ENCODE measurements at places on chromosomes 2 and 18.

GRCh38 chr2:5479265-5479928, 212.8 kb upstream of the SOX11 start:
- no peak for DNase-seq

DNA sequence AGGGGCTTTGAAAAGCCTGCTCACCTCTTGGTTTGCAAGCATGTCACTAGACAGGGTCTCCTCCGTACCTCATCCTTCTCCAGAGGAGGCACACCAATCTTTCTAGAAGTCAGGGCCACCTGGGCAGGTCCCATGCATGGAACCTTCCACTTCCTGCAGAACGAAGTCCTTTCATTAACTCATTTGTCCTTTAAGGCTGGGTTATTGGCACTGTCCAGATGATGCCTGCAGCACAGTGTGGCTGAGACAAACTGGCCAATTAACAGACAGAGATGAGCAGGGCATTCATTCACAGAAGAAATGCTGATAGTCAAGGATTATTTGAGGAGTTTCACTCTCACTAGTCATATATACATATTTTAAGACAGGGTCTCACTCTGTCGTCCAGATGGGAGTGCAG, 245.3 kb downstream of the TFCP2L1 start:
- DNase-seq, result no peak

DNA sequence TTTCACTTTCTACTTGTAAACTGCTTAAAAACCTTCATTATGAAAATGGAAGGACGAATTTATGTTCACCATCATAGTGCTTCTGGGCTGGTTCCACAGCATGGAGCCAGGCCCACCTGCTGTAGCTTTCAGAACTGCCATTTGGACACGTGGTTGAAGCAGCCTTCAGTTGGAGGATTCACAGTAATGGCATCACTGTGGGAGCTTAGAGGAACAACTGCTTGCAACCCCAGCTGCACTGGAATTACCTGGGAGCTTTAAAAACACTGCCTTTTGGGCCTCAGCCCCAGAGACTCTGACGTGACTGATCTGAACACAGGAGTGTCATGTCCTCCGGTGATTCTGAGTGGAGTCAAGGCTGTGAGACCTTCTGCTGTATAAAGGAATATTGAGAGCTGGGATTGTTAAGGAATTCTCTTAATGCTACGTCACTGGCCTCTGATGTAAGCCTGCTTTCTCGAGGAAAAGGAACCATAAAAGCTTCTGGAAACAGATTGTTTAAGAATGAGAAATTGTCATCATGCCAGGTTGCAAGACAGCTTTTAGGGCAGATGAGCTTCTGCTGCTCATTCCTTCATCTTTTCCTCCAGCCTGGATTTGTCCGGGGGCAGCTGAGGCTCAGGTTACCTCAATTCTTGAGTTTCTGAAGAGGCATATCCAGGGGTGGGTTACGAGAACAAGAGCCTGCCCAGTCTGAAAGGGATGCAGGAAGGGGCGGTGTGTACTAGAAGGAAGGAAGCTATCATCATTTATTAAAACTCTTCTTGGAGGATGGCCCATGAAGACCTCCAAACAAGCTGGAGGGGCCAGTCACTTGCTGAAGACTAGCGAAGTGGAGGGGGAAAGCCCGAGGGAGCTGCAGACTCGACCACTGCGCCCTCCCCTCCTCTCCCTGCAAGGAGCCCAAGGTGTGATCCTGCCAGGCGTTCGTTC, 1.3 kb upstream of the IL1R1 start:
- DNase-seq, result no peak

GRCh38 chr2:59622599-59623308, 930.7 kb downstream of the BCL11A start:
- no peak for DNase-seq

GRCh38 chr2:231646476-231646875, 53.8 kb downstream of the TEX44 start:
- no peak for DNase-seq

- DNase-seq, result no peak
These were observed 39.5 kb upstream of the DYNAP start for GRCh38 chr18:54551590-54551989.

GRCh38 chr2:38498045-38498481, 104.7 kb downstream of the HNRNPLL start:
- no peak for DNase-seq

- no peak for DNase-seq
These were observed 77.5 kb upstream of the ASB18 start for GRCh38 chr2:236341721-236342120.

DNA sequence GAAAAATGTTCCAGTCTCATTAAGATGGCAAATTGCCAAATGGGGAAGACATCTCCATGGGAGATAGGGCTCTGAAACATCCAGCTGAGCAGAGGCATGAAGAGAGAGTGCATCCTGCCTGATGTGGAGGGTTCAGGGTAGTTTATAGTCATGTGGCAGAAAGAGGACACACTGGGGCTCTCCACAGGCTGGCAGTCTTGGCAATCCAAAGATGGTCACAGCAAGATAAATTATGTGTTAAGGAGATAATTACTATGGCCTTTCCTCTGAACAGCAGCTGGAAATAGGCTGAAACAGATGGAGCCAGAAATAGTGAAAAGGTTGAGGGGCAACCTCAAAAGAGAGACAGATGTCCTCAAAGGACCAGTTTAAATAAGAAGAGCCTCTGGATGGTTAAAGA, 97.2 kb downstream of the DCC start:
- DNase-seq, result no peak

Data from NCI-H774 (cell line).